AG09309 (cell line): ENCODE measurements at places on chromosomes 3 and 15.
A peak's percentile ranks its signal among the peaks of the same experiment; 100 is the strongest.

GRCh38 chr15:40584191-40584590 is 9.9 kb upstream of the KNL1 start:
- no peak for DNase-seq

DNA sequence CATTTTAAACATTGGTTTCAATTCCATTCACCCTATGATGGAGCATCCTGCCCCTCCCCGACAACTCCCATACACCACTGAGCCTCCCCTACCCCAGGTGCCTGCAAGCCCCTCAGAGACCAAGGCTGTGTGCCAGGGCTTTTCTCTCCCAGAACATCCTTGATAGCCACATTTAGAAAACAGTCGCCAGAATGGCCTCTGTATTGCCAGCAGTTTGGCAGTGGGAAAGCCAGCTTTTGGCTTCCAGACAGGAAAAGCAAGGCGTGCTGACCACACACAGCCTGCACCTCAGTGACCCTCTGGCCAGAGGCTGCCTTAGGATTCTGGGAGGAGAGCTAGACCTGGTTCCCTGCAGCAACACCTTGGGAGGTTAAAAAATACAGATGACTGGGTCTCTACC is 18.2 kb upstream of the HRH1 start:
- DNase-seq, result no peak

DNA sequence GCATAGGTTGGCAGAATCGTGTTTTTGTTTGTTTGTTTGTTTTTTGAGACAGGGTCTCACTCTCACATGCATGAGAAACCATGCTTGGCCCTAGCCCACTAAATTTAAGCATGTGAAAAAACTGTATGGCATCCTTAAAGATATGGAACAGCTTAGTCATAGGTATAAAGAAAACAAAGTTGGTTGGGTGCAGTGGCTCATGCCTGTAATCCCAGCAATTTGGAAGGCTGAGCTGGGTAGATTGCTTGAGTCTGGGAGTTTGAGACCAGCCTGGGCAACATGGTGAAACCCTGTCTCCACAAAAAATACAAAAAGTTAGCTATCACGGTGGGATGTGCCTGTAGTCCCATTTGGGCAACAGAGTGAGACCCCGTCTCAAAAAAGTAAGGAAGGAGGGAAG is 25.2 kb downstream of the EXD1 start:
- no peak for DNase-seq

GRCh38 chr15:41285285-41285684 is 47.1 kb downstream of the OIP5 start:
- DNase-seq, result no peak

GRCh38 chr3:52472239-52473000 is 17.0 kb downstream of the NISCH start:
- DNase-seq, result no peak

DNA sequence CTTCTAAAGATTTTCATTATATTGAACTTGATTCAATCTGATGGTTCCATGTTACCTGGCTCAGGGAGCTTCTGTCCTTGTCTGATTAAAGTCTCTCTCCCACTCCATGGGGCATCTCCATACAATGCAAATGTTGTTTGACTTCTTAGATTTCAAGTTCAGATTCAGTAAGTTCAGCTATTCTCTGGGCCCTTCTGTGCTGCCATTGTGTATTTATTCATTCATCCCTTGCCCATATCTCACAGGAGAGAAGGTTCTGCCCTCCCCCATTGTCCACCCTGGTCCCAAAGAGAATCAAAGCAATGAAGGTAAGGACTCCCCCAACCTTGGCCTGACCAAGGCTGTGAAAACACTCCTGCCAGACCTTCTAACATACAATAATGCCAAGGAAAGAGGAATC is 669.9 kb downstream of the MAGI1 start:
- DNase-seq, result no peak

DNA sequence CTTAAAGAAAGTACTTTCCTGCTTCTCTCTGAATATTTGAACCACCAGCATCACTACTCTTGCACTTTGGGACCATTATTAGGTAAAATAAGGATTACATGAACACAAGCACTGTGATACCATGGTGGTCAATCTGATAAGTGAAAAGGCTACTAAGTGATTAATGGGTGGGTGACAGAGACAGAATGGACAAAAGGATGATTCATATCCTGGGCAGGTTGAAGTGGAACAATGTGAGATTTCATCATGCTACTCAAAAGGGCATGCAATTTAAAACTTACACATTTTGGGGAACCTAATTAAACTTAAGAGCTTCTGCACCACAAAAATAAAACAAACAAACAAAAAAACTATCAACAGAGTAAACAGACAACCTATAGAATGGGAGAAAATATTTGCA is 172.0 kb upstream of the CD96 start:
- DNase-seq, result no peak

DNA sequence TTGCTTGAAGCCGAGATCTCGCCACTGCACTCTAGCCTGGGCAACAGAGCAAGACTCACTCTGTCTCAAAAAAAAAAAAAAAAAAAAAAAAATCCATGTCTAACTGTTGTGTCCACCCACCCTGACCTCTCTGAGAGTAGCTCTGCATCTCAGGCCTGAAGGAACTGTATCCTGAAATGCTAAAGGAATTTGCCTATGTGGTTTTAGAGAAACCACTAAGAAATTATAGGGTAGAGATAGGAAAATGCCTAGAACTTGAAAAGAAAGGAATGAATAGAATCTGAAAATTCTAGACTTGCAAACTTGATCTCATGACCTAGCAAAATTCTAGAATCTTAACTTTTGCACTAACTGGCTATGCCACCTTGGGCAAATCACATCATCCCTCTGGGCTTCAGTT is 217.5 kb upstream of the ROPN1 start:
- DNase-seq, result peak; percentile 3

- DNase-seq, result no peak
Observed at GRCh38 chr3:197204736-197205135, 93.7 kb downstream of the DLG1 start.

GRCh38 chr3:81692766-81693165 is 68.7 kb downstream of the GBE1 start:
- no peak for DNase-seq

DNA sequence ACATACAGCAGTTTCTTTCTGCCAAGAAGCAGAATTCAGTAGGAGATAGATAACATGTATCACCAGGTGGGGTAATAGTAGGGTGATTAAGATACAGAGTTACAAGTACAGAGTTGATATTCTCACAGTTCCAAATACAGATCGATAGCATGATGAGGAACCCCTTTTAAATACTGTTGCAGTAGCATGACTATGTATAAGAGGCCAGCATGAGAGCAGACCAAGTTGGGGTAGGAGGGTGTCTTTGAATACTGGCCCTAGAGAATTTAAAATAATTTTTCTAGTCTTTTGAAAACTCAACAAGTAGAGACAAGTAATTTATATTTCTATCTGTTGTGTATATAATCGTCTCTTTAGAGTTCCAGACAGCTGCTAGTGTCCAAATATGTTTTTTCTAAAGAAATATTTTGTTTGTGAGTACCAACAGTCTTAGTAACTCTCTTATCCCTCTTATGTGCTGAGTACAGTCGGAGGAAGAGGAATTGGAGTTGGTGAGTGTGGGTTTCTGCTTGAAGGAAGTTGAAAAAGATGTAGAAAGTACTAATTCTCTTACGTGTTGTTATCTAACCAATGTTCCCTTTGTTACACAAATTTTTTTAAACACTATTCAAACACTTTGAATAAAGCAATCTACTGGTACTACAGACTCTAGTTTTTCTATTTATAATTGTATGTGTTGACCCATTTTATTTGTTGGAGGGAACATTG is 30.2 kb downstream of the LYSMD4 start:
- no peak for DNase-seq

DNA sequence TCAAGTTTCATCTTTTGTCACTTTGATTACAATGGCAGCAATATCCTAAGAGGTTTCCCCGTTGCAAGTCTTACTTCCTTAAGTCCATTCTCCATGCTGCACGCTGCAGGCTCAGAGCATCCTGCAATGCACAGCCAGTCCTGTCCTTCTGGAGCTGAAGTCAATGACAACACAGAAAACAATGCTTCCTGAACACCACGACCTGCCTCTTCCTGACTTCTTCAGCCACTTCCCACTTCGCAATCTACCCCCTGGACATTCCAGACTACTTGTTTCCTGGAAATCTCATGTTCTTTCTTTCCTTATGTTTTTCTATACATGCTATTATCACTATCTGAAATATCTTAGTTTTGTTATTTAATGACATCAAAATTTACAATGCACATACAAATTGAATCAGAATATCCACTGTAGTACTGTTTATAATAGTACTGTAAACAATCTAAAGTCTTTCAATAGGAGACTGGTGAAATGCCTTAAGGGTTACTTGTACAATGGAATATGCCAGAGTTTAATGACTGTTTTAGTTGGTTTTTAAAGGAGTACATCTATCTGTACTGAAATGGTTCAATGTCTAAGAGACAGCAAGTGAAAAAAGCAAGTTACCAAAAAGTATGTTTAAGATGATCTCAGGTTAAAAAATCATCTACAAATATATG is 113.7 kb upstream of the PRTG start:
- DNase-seq, result no peak

DNA sequence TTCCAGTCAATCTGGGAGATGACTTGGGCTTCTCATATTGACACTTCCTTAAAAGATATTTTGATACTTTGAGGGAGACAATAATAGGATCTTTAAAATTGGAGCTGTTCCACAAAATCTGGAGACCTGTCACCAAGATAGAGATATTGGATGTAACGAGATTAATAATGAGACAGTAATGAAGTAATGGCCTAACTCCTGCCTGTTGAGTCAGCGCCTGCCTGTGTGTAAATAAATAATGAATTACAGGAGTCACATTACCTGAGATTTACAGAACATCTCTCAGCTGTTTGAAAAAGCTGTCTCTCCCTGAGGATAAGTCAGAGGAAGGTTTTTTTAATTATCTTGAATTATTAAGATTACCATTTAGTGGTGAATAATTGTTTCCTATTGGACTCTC is 43.8 kb upstream of the MITF start:
- no peak for DNase-seq

- no peak for DNase-seq
Observed at GRCh38 chr15:91944331-91944730, 90.8 kb downstream of the SLCO3A1 start.

- DNase-seq, result no peak
Observed at GRCh38 chr15:70401709-70402108, 304.0 kb upstream of the TLE3 start.

- DNase-seq, result no peak
Observed at GRCh38 chr3:184354121-184354728, 7.2 kb downstream of the CLCN2 start.

- DNase-seq, result no peak
Observed at GRCh38 chr3:89713196-89713595, 605.8 kb downstream of the EPHA3 start.

- DNase-seq, result no peak
Observed at GRCh38 chr15:98547741-98548138, 100.6 kb upstream of the IGF1R start.

DNA sequence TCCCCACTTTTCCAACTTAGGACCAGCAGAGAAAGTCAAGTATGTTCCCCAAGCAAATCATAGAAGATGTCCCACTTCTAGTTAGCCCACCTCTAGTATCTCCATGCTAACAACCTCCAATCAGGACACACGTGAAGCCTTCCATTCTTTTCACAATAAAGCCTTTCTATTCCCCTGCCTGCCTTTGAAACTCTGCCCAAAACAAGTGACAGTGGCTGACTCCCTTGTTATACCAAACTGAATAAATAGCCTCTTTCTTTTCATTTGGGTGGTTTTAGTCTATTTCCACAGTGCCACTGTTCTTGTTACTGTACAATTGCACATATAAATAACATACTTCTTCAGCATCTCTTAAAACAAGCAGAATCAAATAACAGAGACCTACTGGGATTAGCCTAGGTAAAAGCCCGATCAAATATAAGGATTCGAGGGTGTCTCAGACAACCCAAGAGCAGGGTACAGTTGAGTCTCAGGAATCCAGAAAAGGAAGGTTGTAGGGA is 118.0 kb upstream of the NPHP3 start:
- DNase-seq, result no peak

GRCh38 chr3:9914011-9914410 is 2.9 kb upstream of the IL17RC start:
- no peak for DNase-seq

DNA sequence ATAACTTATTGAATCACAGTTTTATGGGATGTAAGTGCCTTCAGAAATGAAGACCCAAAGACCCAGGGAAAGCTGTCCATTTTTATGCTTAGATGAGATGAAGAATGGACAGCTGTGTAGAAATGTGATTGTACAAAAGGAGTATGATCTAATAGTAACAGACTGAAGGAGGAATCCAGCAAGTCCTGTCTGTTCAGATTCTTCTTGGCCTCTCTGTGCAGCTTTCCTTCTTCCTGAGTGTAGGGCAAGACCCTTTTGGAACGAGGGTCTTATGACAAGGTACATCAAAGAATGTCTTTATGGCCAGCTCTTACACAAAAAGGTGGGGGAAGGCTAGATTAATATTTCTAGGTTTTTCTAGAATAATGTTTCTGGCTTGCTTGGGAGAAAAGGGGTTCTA is 1.4 kb upstream of the KIF23 start:
- no peak for DNase-seq

DNA sequence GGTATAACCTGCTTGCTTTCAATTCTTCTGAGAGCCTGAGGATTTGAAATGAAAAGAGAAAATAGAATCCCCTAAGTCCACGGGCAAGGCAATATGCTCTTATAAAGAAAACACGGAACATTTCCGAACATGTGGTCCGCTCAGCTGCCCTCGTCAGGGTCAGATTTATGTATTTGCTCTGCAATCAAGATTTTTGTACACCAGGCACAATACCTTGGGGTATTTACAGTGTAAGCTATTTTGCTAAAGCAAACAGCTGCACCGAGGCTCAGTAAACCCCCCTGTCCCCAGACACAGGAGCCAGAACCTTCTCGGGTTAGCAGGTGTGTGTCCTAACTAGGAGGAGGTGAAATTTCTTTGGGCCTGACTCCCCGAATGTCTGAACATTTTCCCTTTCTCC is 155.8 kb upstream of the LRIG1 start:
- no peak for DNase-seq

DNA sequence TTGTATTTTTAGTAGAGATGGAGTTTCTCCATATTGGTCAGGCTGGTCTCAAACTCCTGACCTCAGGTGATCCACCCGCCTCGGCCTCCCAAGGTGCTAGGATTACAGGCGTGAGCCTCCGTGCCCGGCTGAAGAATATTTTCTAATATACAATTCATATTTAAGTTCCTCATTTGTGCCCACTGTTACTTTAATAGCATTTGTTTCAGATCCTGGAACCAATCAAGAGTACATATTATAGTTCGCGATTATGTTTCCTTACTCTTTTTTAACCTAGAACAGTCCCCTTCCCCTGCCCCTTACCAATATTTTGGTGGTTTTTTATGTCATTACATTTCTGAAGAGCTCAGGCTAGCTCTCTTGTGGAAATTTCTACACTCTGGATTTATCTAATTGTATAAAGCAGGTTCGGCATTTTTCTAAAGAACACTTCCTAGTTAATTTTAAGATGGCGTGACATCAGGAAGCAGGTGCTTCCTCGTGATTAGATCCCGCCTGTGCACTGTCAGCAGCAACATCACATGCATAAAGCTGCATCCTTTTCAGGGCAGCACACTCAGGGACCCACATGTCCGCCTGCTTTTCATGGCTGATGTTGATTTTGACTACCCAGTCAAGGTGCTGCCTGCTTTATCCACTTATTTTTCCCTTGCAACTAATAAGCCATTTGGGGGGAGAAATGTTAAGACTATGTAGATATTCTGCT is 88.7 kb upstream of the EPHB3 start:
- DNase-seq, result no peak

GRCh38 chr3:122519693-122520092 is 5.0 kb upstream of the KPNA1 start:
- no peak for DNase-seq

- DNase-seq, result no peak
Observed at GRCh38 chr3:38578081-38578475, 71.4 kb downstream of the SCN5A start.
